ENCODE measurements at places on chromosomes 16 and 17.
A peak's percentile ranks its signal among the peaks of the same experiment; 100 is the strongest.

DNA sequence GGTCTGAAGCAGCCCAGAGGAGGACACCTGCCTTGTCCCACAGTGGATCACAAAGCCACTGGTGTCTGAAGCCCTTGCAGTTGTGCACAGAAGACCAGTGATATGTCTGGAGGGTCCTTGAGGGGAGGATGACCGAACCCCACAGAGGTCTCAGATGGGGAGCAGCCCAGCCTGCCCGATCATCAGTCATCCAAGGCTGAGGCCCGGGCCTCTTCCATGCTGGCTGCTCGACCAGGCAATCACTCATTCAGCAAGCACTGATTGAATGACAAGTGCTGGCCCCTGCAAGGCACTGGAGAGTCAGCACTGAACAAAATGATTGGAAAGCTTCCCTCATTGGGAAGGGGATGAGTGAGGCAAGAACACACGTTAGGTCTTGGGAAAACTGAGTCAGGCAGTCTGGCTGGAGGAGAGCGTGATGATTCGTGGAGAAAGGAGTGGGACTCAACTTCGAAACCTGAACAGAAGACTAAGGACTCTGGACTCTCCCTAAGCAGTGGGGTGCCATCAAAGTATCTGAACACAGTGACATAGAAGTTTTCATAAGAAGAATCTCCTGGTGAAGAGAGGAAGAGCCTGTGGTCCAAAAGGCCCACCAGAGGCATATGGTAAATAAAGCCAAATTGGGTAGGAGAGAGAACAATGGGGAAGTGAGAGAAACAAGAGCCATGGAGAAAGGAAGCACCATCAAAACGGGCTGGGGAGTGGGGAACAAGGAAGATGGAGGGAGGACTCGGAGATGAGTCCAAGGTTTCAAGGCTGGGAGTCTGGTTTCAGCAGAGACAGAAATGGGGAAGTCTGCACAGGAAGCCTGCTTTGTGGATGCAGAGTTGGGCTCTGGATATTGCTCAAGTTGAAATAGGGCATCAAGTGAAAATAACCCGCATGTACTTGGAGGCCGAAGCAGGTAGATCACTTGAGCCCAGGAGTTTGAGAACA is 10.2 kb downstream of the PIK3R5 start:
- DNase-seq, result no peak

GRCh38 chr17:61405686-61406536 is 6.3 kb downstream of the TBX2 start:
- DNase-seq, result no peak

GRCh38 chr17:58351182-58351581 is 819 bp downstream of the SUPT4H1 start:
- DNase-seq, result no peak

DNA sequence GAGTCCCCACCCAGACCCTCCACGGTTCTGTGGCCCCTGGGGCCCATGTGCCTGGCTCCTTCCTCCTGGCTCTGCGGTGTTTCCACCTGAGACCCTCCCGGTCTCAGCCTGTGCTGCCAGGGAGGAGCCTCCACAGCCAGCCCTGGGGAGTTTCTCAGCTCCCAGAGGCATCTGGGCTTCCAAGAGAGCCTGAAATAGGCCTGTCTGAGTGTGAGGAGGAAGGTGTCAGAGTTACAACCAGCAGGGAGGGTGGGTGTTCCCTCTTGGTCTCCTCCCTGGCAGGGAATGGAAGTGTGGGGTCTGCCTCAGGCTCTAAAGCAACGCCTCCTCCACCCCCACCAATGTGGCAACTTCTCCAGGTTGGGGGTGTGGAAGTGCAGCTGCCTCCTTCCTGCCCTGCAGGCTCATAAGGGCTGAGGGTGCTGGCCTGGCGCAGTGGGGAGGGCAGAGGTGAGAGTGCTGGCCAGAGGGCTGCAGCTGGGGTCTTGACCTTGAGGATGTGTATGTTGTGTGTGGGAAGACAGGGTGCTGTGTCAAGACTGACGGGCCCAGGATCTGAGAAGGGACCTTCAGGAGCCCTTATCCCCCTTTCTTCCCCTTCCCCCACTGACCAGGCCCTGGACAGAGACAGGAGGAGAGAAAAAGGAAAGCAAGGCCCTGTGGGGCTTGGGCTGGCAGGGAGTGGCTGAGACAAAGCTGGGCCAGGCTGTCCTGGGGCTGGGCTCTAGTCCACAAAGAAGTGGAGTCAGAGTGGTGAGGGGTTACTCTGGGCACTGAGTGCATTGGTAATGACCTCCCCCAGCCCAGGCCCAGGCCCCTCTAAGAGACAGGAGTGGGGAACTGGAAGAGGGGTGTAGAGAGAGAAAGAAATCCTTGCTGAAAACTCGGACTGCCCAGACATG is 2.4 kb downstream of the CYGB start:
- no peak for DNase-seq

DNA sequence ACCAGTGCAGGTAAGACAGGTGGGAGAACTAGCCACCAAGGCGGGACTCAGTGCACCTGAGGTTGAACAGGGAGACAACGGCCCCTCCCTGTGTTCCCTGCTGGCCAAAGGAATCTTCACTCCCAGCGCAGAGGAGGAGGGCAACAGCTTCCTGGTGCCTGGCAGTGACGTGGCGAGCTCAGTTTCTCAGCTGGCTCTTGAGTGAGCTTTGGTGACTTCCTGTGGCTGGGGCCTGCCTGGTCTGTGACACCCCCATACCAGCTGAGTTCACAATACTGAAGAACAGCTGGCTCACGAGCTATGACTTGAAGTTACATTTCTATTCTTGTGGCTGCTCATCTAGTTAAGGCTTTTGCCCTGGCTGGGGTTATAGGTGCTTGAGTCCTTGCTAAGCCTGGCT is 26.1 kb downstream of the WNT9B start:
- no peak for DNase-seq

DNA sequence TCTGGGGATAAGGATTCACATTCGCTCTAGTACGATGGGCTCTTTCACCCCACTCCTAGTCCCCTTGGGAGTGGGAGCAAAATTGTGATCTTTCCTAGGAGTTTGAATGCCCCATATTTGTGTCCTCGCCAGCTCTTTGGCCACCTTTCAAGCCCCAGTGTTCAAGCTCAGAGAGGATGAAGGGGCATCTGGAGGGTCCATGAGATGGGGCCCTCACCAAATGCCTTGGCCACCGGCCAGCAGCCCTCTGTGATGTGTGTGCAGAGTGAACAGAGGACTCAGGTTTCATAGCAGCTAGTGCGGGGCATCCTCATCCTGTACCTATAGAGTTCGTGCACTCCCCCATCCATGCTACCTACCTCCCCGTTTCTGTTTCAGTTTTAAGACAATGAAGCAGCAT is 140.6 kb downstream of the RAB11FIP4 start:
- peak; percentile 52 for DNase-seq

DNA sequence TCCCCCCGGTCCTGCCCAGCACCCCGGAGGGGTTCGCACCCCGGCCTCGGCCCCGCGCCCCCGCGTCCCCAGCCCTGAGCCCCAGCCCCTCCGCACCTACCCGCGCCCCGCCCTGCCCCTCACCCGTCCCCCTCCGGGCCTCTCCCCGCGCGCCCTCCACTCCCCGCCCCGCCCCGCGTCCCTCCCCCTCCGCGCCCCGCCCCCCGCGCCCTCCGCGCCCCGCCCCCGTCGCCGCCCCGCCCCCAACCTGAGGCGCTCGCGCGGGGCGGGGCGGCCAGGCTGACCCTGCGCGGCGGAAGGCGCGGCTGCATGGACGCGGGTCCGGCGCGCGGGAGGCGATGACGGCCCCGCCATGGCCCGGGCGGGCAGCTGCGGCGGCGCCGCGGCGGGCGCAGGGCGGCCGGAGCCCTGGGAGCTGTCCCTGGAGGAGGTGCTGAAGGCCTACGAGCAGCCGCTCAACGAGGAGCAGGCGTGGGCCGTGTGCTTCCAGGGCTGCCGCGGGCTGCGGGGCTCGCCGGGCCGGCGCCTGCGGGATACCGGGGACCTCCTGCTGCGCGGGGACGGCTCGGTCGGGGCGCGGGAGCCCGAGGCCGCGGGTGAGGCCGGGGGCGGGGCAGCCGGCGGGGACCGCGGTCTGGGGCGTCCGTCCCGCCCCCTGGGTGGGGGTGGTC is at the start of gene SPIRE2:
Gene SPIRE2, plus strand, starts transcription at position 277 of the 671 bp plus-strand sequence. Its CDS starts 76 bp downstream, at position 353.
- peak; percentile 38 for DNase-seq

- peak; percentile 37 for DNase-seq
Measured at GRCh38 chr16:19884611-19885450, at the start of gene GPRC5B. GPRC5B (minus strand) TSS chr16:19884848; CDS start chr16:19872845, 12,003 bp downstream.

DNA sequence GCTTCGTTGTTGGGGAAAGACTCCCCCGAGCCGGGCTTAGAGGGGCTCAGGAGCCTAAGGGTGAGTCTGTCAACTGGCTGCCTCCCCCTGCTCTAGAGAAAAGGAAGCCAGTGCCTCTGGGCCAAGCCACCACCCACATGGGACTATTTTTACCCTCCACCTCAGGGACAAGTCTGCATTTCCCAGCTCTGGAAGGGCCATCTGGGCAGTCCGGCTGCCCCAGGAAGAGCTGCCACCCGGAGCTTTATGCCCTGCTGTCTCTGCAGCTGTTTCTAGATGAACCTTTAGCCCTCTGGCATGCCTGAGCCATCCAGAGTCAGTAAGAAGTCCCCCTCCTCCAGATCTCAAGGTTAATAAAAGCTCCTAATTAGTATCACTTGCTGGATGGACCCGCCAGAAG is 5.3 kb upstream of the RPRML start:
- DNase-seq, result peak; percentile 51

GRCh38 chr17:73770115-73770848 is 126.0 kb upstream of the SDK2 start:
- peak; percentile 90 for DNase-seq

- DNase-seq, result no peak
Measured at GRCh38 chr17:47851764-47852112, 775 bp upstream of the SP6 start.

- DNase-seq, result no peak
Measured at GRCh38 chr17:57554826-57555635, 190.1 kb downstream of the CCDC182 start.

- no peak for DNase-seq
Measured at GRCh38 chr16:56824804-56825203, 40.2 kb upstream of the SLC12A3 start.

DNA sequence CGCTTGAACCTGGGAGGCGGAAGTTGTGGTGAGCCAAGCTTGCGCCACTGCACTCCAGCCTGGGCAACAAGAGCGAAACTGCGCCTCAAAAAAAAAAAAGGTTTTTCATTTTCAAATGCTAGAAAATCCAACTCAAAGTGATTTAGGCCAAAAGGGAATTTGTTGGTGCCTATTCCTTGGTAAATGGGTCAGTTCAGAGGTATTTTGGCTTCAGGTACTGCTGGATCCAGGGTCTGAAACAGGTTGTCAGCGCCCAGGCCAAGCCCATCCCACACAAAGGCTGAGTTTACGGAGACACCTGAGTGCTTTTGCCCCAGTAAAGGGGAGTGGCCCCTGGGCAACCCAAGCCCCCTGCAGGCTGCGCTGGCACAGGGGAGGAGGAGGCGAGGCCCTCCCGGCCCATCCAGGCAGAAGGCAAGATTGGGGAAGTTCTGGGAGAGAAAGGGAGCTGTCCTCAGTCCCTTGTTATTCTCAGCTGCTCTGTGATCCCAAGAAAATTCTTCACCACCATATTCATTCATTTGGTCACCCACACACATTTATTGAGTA is 8.5 kb upstream of the JPH3 start:
- DNase-seq, result no peak

DNA sequence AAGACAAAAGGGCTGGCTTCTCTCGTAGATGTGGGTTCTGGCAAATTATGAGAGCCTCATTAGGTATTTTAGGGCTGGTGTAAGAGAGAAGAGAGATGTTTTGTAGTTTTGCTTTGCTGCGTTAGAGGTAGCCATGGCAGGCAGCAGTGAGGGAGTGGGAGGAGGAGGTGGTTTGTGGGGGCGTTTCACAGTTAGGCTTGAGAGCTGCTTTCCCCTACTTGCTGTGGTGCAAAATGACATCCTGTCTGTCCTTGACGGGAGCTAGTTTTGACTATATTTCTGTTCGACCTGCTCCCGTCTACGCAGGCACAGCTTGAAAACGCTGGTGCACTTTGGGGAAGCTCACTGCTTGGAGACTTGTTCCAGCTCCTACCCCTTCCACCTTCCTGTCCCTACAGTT is 75.5 kb downstream of the SLC5A11 start:
- DNase-seq, result no peak

DNA sequence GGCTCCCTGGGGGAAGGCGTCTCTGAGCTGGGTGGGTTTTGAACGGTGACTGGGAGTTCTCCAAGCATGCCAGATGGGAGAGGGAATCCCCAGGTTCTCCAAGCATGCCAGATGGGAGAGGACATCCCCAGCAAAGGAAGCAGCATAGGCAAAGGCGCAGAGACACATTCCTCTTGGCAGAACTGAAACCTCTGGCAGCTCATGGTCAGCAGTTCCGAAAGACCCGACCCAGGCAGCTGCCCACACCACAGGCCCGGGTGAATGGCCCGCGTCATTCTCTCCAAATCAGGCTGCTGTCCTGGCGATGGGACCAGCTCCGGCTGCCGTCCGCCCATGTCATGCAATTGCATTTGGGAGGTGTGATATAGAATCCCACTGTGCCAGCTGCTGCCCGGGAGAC is 8.0 kb downstream of the ZNF469 start:
- no peak for DNase-seq

- no peak for DNase-seq
Measured at GRCh38 chr16:75402159-75402820, 31.0 kb downstream of the CFDP1 start.

DNA sequence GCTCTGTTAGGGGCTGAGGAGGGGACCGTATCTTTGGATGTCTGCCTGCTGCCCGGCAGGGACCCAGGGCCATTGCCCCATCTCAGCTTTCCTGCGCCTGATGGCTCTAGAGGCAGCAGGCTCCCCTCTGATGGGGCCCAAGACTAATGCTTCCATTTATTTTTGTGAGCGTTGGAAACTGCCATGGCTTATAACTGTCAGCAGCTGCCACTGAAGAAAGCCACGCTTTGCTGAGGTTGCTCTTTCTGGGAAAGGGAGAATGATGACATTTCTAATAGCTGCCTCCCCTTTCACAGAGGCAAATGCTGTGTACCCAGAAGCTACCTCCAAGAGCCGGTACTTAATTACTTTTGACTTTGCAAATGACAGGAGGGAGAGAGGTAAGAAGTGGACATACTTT is 103.8 kb downstream of the HAPSTR1 start:
- DNase-seq, result no peak

- no peak for DNase-seq
Measured at GRCh38 chr17:57418463-57419246, 162.3 kb downstream of the MSI2 start.

- DNase-seq, result no peak
Measured at GRCh38 chr16:81945665-81946064, 65.6 kb downstream of the SDR42E1 start.

DNA sequence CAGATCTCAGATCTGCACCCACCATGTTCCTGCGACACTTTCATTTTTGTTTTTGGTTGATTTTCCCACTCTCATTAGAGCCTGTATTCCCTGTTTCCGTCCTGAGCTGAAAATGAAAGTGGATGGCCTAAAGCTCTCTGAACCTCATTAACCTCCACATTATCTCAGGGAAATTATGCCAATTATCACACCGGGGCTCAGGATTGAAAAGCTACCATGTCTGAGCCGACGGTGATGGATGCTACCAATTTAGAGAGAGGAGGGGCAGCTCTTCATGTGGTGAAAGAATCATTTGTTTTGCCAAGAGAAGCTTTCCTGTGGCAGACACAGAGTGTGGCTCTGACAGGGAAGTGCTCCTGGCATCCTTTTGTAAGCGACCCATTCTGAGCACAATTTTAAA is 410.4 kb upstream of the CDH11 start:
- no peak for DNase-seq

GRCh38 chr17:78724544-78724943 is 57.5 kb downstream of the CYTH1 start:
- DNase-seq, result no peak

GRCh38 chr17:73799781-73800627 is 155.8 kb upstream of the SDK2 start:
- DNase-seq, result no peak

GRCh38 chr16:1003391-1004347 is 22.1 kb downstream of the SOX8 start:
- no peak for DNase-seq

Data from NCI-H1092 treated with DMSO at 0.1 percent for 48 hours (cell line).